ENCODE measurements at places on chromosomes 3 and 15.

DNA sequence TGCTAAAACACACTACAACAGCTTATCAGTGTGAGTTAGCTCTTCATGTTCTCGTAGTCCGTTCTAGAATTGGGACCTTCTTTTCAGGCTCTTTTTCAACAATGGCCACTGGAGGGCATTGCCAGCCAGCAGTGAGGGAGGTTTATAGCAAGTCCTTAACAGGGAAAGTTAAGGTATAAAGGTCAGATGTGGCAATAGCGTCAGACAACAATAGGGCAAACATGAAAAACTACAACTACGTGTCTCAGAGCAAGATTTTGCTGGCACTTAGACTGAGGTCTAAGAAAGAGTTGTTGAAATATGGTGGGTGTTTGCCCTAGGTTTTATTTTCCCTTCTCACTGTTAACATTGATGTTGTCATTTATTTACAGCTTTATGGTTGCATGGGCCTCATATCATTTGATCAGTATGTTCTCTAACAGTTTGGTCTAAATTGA lies 161.4 kb downstream of the GMNC start:
- DNase-seq = peak; percentile 33

DNA sequence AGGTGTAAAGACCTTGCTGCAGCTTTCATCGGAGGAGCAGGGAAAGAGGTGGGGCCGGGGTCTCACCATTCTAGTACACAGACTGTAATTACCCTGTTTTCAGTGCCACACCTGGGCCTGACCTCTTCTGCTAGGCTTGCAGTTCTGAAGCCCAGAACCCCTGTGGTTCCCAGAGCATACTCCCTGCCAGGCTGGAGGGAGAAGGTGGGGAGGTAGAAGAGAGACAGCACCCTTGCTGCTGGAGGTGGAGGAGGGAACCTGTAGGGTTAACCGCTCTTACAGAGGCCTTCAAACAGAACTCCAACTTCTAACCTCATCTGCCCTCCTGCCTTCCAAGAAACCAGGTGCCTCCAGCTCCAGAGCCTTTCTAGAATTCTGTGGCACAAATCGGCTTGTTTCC lies 27.0 kb downstream of the PCOLCE2 start:
- DNase-seq = no peak

GRCh38 chr3:39189150-39189958 lies 3.0 kb downstream of the XIRP1 start:
- no peak for DNase-seq

GRCh38 chr3:133490468-133491351 lies 82.8 kb upstream of the CDV3 start:
- DNase-seq = no peak

- no peak for DNase-seq
Measured at GRCh38 chr3:134931045-134931785, 136.2 kb downstream of the EPHB1 start.

- no peak for DNase-seq
Measured at GRCh38 chr3:8523041-8523440, 21.4 kb downstream of the LMCD1 start.

DNA sequence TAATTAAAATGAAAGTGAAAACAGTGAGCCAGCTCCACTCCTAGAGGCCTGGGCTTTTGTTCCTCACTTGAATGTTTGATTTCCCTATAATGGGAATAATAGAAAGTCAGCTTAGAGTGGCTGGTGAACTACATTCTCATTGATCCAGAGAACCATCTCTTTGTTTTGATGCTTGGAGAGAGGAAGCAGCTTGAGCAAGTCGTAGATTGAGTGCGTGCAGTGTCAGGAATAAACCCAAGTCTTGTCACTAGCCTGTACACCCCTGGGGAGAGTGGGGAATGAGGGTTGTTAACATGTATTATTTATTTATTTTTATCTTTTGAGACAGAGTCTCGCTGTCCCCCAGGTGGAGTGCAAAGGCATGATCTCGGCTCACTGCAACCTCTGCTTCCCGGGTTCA lies 885 bp upstream of the LSG1 start:
- no peak for DNase-seq

DNA sequence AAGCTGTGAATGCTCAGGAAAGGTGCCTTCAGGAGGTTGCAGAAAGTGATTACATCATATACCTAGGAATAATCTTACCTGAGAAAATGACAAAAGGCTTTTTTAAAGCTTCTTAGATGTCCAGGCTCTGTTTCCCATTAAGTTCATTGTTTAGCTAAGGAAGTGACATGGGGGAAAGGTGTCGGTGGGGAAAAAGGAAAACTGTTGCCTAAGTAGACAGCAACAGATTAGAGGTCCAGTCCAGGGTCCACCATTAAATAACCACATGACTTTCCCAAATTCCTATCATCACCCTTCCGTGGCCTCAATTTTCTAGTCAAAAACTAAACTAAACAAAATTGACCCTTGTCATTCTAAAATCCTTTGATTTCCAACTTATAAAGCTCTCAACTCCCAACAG lies 4.3 kb downstream of the WWTR1 start:
- no peak for DNase-seq

DNA sequence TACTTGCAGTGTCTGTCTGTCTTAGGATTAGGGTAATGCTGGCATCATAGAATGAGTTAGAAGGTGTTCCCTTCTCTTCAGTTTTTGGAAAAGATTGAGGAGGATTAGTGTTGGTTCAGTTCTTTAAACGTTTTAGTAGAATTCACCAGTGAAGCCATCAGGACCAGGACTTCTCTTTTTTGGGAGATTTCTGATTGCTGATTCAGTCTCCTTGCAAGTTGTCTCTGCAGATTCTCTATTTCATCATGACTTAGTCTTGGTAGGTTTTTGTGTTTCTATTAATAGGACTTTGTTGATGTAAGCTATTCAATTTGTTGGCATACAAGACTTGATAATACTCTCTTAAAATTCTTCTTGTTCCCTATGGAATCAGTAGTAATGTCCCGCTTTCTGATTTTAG lies 48.9 kb downstream of the STT3B start:
- no peak for DNase-seq

GRCh38 chr3:196969134-196969659 lies 564 bp upstream of the PIGZ start:
- peak; percentile 34 for DNase-seq

DNA sequence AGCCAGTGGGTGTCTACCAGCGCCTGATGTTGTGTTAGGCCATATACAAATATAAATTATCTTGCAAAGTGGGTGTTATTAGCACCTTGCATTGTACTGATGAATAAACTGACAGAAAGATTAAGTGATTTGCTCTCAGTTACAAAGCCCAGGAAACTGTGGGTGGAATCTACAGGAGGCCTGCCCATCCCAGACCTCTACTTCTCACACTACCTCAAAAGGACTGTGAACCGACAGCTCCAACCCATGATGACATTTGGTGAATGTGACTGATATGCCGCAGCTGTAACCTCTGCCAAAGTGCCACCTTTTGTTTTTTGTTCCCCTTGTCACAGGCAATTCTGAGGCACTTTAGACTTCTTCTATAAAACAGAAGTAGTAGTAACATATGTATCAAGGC lies 43.7 kb upstream of the KCNMB2 start:
- no peak for DNase-seq

GRCh38 chr3:43699864-43700263 lies 9.1 kb downstream of the ABHD5 start:
- DNase-seq = no peak

DNA sequence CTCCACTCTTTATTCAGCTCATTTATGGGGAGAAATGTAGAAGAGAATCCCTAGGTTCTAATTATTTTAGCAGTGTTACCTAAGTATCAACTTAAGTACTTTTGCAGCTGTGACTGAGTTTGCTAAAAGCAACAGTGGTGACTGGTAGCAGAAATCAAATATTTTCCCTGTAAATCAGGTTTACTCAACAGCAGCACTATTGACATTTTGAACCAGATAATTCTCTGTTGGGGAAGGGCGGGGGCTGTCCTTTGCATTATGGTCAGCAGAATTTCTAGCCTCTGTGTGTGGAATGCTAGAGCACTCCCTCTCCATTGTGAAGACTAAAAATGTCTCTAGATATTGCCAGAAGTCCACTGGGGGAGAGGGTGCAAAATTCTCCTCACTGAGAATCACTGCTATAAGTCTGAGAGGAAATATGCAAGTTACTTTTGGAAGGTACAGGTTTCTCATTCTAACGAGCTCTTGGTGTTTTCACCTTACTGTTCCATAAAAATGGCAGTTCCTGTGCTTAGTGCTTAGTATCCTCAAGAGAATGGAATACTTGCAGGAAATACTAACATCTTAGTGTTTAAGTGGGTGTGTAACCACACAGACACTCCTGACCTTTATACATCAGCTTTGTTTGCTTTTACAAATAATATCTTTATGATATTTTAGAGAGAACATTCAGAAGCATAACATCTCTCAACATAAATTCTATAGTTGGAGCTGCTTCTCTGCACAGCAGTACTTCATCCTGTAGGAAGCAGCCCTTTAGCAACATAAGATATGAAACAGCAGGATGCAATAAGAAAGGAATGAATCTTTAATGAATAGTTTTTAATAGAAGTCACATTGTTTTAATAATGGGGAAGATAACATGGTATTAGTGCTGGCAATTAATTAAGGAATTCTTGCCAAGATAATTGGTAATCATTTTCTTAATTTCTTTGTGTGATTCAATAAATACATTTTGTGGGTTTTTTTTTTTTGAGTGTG lies 246.5 kb upstream of the GOLIM4 start:
- no peak for DNase-seq

- no peak for DNase-seq
Measured at GRCh38 chr15:39948817-39949216, 14.9 kb downstream of the EIF2AK4 start.

GRCh38 chr3:63933459-63933858 lies 21.3 kb upstream of the SCAANT1 start:
- no peak for DNase-seq

- no peak for DNase-seq
Measured at GRCh38 chr3:162525066-162525742, 1028.6 kb downstream of the OTOL1 start.

DNA sequence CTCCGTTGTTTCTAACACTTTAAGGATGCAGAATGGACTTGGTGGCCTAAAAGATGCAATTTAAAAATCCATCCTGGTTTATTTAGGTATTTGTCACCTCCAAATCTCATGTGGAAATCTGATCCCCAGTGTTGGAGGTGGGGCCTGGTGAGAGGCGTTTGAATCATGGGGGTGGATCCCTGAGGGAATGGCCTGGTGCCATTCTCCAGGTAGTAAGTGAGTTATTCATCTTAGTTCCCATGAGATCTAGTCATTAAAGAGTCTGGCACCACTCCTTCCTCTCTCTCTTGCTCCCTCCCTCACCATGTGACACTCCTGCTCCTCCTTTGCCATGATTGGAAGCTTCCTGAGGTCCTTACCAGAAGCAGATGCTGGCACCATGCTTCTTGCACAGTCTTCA lies 339.1 kb downstream of the NTRK3 start:
- DNase-seq = no peak

DNA sequence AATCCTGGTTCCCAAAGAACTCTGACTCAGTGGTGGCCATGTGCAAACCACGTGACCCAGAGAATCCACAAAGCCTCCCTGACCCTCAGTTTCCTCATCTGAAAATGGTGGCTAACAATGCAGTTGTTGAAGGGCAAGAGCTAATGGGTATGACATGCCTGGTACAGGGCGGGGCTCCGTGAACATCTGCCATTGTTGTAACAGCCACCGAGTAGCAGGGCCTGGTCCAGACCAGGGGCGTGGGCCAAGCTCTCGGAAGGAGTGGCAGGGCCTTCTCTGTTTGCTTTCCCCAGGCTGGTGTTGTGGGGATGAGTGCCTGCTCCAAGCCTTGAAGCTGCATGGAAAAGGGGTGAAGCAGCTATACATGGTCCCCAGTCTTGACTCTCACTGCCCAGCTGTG lies 13.4 kb downstream of the MAPKAPK3 start:
- DNase-seq = no peak

DNA sequence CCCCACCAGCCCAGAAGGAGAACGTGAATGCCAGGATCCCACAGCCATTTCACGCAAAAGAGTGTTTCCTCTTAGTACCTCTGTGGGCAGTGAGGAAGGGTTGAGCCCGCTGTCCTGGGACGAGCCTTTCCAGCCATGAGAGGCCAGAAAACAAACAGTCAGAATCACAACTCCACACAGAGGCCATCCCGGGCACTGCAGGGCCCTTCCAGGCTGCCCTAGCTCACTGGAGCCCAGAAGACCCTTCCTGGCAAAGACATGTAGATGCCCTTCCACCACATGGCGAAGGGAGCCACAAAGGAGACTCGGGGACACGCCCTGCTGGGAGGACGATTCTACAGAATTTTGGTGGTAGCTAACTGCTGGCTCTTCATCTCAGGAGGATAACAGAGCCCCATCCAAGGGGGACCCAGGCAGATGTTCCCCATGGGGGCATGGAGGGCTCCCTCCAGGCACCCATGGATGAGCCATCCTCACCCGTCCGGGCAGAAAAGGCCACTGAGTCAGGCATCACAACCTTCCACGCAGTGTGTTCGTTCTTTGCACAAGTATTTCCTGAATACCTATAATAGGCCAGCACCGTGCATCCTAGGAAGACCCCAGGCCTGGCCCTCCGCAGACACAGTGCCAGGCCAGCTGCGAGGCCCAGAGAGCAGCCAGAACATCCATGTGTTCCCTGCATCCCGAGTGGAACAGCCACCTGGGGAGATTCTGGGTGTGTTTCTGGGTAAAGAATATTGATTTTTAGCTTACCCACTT lies 47.2 kb downstream of the SLC12A8 start:
- no peak for DNase-seq

- DNase-seq = no peak
Measured at GRCh38 chr3:177574222-177574856, 377.1 kb upstream of the TBL1XR1 start.

DNA sequence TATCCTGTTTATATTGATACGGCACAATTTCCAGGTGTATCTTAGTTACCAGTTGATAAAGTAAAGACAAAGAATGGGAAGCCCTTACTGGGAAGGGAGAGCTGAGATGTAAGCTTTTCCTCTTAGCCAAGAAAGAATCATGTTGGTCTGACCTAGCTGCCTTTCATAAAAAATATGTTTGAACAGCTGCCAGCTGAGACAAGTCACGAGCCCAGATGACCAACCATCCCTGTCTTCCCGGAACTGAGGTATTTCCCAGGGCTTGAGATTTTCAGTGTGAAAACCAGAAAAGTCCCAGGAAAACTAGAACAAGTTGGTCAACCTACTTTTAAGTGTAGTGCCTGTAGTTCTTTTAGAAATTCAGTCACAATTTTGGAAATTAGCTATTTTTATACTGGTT lies 3.6 kb upstream of the MYH15 start:
- DNase-seq = no peak

DNA sequence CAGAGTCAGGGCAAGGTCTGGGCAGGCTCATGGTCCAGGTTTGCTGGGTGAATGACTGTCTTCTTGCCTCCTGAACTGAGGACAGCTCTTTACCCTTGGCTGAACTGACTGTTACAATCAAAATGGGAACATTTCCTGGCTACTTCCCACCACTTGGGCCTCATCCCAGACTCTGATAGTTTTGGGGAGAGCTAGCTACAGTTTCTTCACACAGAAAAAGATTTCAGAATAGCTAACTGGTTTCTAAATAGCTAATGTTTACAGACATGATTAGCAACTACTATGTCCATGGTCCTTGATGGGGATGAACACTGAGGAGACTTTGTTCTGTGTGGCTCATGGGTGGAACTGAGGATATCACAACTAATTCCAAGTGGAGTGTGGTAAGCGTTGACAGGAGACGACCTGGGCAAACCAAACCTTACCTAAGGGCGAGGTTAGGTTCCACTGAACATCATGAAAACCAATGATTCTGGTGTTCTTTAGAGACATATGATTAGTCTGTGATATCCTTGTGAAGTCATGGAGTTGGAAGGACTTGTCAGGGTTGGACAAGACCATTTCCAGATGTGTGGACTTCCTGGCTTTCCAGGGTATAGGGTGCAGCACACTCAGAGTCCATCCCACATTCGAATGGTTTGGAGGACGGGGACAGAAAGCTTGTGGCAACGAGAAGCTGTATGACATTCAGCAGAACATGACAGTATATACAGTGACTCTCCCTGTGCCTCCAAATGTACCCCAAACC lies 7.3 kb downstream of the ALPK3 start:
- no peak for DNase-seq
